ENCODE measurements at places on chromosomes 4 and X.

- DNase-seq, result no peak
These were observed 88.5 kb downstream of the ADRA2C start for GRCh38 chr4:3854661-3855060.

GRCh38 chr4:154743683-154744340 is at the start of gene LRAT:
Gene LRAT, plus strand, starts transcription at chr4:154744000. Its CDS starts 327 bp downstream, at chr4:154744327.
- DNase-seq, result no peak

GRCh38 chr4:143185253-143186107 is 763 bp downstream of the USP38 start:
- DNase-seq, result no peak

DNA sequence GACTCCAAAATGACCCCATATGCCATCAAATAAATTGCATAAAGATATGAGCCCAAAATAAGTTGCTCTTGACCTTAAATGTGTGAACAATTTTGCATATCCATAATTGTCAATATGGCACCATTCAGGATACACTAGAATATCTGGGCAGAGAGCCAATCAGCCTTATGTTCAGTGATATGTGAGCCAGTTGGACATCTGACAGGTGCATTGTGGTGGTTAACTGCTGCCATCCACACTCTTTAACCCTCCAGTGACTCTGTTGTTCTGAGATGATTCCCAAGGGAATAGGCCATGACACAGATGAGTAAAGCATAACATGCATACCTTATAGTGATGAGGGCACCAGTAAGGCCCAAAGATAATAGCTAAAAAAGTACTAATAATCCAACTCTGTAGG is 500.1 kb downstream of the PCDH18 start:
- DNase-seq, result no peak

GRCh38 chrX:150719621-150720020 is 26.4 kb downstream of the MTMR1 start:
- DNase-seq, result no peak

- DNase-seq, result no peak
These were observed 526.0 kb downstream of the MID1IP1 start for GRCh38 chrX:39327255-39327654.

DNA sequence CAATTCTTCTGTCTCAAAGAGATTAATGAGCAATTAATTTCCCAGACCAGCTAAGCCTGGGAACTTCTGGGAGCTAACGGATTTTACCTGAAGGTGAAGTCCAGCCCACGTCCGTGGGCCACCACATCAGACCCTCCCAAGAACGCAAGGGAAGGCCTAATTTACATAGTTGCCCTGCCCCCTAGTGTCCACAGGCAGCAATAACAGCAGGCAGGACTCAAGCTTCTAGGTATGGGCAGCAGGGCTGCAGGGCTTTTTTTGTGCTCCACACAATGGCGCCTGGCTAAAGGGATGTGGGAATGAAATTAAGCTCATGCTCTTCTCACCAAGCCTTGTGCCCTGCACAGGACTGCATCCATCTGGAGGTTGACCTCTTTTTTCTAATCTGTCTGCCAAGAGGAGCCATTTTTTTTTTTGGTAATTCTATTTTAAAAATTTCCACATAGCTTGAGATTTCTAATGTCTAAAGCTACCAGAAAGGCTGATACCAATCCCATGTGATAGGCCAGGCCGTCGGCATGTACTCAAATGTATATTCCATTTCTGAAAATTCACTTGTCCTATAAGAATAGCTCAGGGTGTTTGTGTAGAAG is 111.9 kb upstream of the TMEM164 start:
- DNase-seq, result peak; percentile 44

- peak; percentile 83 for DNase-seq
These were observed 17.8 kb downstream of the ANXA3 start for GRCh38 chr4:78569306-78569821.

DNA sequence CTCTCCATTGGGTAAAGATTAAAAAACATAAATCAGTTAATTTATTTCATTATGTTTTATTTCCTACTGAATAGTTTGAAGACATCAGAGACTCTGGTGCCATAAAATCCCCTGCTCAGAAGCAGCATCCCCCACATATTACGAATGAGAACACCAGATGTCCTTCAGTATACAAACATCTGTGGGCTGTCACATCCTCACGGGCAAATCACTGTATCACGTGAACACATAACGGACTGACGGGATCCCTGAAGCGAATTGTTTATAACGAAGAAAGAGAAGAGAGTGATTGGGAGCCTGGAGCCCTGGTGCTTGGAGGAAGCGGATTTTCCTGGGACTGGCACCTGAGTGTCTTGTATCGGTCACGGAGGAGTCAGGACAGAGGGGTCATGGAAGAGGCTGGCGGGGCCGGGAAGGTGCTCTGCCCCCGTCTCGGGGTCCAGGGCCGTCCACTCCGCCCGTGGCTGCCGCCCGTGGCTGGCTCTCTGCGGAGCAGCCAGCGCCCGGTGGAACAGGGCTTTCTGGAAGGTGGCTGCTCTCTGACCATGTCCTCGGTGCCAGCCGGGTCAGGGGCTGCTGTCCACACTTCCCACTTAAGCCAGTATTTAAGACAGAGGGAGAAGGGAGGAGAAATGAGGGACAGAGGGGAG is 452.7 kb upstream of the FAT1 start:
- no peak for DNase-seq

DNA sequence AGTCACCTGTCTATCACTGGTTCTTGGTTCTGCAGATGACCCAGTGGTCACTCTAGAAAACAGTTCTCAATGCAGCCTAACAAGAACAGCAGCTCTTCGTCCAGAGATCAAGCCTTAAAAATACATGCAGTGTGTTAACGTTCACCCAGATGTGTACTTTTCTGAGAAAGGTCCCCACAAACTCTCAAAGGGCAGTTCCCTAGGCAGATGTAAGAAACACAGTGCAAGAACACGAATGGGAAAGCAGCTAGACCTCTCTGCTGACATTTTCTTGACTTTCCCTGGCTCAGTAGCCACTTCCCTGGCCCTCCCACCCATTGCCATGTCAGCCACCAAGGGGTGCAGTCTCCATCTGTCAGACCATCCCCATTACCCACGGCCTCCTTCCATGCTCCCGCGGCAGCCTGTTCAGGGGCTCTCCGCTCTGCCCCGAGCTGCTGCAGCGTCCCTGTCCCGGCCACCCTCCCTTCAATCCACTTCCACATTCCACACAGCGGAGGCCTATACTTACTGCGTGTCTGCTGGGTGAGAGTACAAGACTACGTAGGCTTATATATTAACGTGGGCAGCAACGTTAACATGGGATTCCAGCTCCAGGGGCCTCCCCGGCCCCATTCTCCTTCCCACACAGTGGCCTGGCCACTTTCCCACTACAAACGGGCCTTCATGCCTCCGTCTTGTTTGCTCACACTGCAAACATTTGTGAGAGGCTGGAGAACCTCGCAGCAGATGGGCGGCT is 34.3 kb downstream of the IRF2 start:
- peak; percentile 83 for DNase-seq

DNA sequence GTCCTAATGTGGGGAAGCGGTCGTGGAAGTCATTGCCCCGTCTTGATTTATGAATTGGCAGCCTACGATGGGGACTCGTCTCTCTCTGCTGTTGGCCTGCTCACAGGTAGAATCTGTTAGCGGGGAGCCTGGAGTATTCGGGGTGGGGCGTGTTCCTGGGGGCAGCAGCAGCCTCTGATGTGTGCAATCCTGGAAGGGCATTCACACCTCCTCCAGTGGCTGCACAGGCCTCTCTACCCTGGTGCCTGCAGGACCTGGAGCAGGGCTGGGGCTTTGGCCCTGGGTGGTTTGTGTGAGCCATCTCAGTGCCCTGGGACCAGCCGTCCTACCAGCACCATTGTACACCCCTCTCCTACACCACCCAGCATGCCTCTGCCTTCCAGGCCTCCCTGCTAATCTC is 340.9 kb downstream of the ARHGAP10 start:
- DNase-seq, result no peak

DNA sequence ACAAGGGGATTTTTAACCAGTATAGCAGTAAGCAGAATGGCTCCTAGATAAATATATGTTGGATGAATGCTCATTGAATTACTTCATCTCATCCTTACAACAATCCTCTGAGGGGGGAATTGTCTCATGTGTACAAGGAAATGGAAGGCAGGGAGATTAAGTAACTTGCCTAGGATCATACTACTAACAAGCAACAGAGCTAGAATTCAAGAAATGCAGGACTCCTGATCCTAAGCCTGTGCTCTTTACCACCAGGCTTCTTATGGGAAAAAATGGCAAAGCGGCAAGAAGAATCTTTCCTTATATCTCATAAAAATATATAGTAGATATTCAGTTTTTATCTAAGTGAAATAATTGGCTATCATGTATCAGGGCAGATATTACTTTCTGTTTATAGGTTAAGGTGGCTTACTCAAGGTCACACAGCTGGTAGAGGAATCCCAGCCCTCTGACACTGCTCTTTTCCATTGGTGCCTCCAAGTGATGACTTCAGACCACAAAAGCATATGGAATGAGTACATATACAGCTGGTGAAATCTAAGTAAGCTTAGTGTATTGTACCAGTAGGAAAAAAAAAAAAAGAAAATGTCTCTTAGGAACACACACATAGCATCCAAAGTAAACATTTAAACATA is 2.1 kb downstream of the ABHD18 start:
- DNase-seq, result peak; percentile 26

DNA sequence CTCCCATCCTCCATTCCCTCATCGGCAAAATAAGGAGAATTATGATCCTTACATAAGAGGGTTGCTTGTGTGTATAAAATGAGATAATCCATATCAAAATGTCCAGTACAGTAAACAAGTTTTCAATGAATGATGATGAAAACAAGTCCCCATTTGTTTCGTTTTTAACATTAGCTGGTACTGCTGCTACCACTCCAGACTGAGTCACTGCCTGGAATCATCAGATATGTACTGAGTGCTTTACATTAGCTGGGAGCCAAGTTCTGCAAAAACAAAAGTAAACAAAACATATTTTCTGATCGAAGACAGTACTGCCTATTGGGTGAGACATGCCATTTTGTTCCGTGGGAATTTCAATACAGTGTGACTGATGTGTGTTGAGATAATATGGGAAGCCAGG is 123.2 kb upstream of the IGFBP7 start:
- peak; percentile 29 for DNase-seq

GRCh38 chr4:3407930-3408792 is 33.6 kb upstream of the HGFAC start:
- DNase-seq, result peak; percentile 9
